ENCODE measurements at places on chromosomes 4 and X. TPM values are rescaled to one million over a fixed set of nuclear protein-coding genes. Genes with fewer than 3 reads are reported as not detected.

The SUPT20HL2 gene
- not detected for total RNA-seq

The GABRG1 gene
- total RNA-seq, result not detected

The SMIM43 gene
- total RNA-seq, result not detected

The FHDC1 gene
- 0.12 TPM for total RNA-seq

The HUWE1 gene
- 193 TPM for total RNA-seq

The CENPVL1 gene
- total RNA-seq, result not detected

The GPR173 gene
- 11.3 TPM for total RNA-seq

The UGT2B11 gene
- not detected for total RNA-seq

The DMRTC1 gene
- not detected for total RNA-seq
